ENCODE measurements at places on chromosomes 13 and 19. TPM values are rescaled to one million over a fixed set of nuclear protein-coding genes. Genes with fewer than 3 reads are reported as not detected.
A peak's percentile ranks its signal among the peaks of the same experiment; 100 is the strongest.

- peak overlapping the region; percentile 84 for H3K27ac ChIP-seq
- H3K27me3 ChIP-seq = no peaks in the 10 kb centered on the region
- peak overlapping the region; percentile 5 for H3K4me3 ChIP-seq
- DNase-seq = peak; percentile 74
Observed at GRCh38 chr13:110341445-110342244, 34.6 kb downstream of the COL4A2 start.

GRCh38 chr19:40236026-40236355 is 9.5 kb upstream of the CCNP start:
- no peak overlapping the region for H3K4me3 ChIP-seq
- no peak for DNase-seq
- H3K36me3 ChIP-seq = peaks cover 35% of the 10 kb centered on the region
- no peak overlapping the region for H3K27ac ChIP-seq

DNA sequence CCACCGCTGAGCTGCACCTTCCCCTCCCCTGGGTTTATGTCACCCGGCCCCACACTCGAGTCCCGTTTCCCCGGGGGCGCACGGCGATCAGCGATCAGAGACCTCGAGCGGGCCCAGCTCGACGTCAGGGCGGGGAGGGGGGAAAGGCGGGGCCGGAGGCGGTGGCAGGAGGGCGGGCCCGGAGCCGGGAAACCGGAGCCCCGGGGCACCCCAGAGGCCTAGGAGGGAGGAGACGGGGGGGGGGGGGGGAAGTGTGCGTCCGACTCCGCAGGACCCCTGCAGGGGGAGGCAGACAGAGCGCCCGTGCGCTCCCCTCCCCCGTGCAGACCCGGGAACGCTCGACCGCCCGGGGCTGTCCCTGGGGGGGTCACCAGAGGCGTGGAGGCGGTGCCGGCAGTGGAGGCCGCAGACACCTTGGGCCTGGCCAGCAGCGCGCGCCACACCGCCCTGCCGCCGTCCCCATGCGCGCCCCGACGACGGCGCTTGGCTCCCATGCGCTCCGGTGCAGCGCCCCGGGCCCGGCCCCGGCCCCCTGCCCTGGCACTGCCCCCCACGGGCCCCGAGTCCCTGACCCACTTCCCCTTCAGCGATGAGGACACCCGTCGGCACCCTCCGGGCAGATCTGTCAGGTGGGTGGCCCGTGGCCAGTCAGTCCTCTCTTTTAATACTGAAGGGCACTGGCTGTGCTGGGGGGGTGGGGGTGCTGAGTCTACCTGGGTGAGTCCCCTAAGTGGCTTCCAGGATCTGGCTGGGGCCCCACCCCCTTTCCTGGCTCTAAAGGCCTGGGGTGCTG is 11.8 kb downstream of the PDE4A start:
- no peaks in the 10 kb centered on the region for H3K36me3 ChIP-seq
- H3K4me3 ChIP-seq = peak overlapping the region; percentile 41
- H3K27ac ChIP-seq = peak overlapping the region; percentile 75
- peak; percentile 61 for DNase-seq
- H3K4me1 ChIP-seq = peaks cover 14% of the 10 kb centered on the region
- H3K27me3 ChIP-seq = no peaks in the 10 kb centered on the region

- H3K4me3 ChIP-seq = no peak overlapping the region
- no peaks in the 10 kb centered on the region for H3K27me3 ChIP-seq
- no peaks in the 10 kb centered on the region for H3K36me3 ChIP-seq
- no peaks in the 10 kb centered on the region for H3K4me1 ChIP-seq
Observed at GRCh38 chr13:48990900-48991299, 15.2 kb downstream of the FNDC3A start.

- H3K4me1 ChIP-seq = no peaks in the 10 kb centered on the region
- no peaks in the 10 kb centered on the region for H3K27me3 ChIP-seq
- no peak for DNase-seq
- no peak overlapping the region for H3K4me3 ChIP-seq
- no peak overlapping the region for H3K27ac ChIP-seq
Observed at GRCh38 chr13:23455401-23456185, 22.1 kb upstream of the SACS start.

The NCAN gene
- not detected for total RNA-seq
